ENCODE measurements at places on chromosomes 1 and 21.
A peak's percentile ranks its signal among the peaks of the same experiment; 100 is the strongest.

DNA sequence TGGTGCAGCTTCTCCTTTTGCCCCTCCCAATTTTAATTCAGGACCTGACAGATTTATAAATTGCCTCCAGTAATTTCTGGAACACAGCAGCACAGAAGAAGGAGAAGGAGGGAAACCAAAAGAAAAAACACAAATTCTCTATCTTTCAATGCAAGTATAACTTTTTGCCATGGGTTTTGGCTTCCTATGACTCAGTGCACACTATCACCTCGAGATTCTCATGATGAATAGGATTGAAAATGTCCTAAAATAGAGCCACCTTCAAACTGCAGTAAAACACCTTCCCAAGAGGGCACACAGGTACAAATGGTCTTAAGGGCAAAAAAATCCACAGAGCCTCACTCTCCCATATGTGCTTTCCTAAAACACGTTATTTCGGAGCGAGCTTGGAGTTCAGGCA, 113.6 kb downstream of the HLCS start:
- DNase-seq: no peak

GRCh38 chr1:45685308-45686014, 872 bp downstream of the GPBP1L1 start:
- DNase-seq: no peak

GRCh38 chr1:99943223-99943794, 26.5 kb upstream of the SLC35A3 start:
- DNase-seq: peak; percentile 79

GRCh38 chr1:229845410-229846138, 219.5 kb downstream of the URB2 start:
- DNase-seq: no peak

- DNase-seq: no peak
Observed at GRCh38 chr1:159944623-159945455, 574 bp downstream of the IGSF9 start.

DNA sequence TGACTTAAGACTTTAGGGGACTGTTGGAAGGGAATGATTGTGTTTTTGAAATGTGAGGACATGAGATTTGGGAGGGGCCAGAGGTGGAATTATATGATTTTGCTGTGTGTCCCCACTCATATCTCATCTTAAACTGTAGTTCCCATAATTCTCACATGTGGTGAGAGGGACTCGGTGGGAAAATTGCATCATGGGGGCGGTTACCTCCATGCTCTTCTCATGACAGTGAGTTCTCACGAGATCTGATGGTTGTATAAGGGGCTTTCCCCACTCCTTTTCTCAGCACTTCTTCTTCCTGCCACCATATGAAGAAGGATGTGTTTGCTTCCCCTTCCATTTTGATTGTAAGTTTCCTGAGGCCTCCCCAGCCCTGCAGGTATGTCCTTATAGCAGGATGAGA, 35.0 kb upstream of the SCAF4 start:
- DNase-seq: no peak

GRCh38 chr1:106979371-106979770, 77.1 kb upstream of the PRMT6 start:
- DNase-seq: no peak

GRCh38 chr1:67143966-67144365, 9.2 kb upstream of the C1orf141 start:
- no peak for DNase-seq

DNA sequence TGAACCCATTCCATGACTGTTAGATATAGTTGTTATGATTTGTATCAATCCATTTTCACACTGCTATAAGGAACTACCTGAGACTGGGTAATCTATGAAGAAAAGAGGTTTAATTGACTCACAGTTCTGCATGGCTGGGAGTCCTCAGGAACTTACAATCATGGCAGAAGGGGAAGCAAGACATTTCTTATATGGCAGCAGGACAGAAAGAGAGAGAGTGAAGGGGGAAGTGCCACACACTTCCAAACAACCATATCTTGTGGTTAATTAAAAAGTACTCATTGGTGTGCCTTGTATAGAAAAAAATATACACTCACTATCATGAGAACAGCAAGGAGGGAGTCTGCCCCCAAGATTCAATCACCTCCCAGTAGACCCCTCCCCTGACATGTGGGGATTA, 137.6 kb upstream of the NBPF11 start:
- DNase-seq: no peak

DNA sequence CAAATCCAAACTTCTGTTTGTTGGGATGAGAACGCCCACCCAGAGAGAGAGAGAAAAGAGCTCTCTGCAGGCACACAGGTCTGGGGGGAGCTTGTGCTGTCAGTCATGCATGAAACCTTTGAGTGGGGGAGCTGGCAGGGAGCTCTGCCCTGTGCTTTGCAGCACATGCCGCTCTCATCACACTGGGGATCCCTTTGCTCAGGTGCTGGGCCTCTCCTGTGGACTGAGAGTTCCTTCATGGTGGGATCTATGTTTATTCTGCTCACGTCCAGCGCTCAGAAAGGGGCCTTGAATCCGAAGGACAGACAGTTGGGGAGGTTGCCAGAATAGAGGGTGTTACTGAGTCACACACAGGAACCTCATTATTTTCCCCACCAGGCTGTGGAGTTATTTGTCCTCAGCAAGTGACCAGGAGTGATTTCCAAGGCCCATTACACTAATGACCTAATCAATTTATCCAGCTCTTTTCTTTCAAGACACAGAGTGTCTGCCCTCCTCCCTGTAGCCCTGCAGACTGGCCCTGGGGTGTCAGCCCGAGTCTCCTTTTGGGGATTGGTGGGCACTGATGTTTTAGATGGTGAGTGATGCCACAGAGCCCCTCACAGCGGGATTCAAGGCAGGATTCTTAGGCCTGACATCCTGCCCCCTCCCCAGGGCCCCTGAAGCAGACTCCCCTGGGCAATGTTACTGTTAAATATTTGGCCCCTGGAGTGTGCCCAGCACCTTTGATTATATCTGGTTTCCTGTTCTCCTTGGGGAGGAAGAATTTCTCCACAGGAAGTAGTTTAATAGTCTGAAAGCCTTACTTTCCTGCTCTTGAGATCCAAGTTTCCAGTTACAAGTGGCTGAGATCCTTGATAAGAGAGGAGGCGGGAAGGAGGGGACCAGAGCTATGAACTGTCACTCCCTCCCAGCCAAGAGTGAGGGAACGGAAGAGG, 22.3 kb downstream of the MYBPH start:
- no peak for DNase-seq

- no peak for DNase-seq
Observed at GRCh38 chr1:16242556-16243214, 5.7 kb upstream of the CPLANE2 start.

- peak; percentile 92 for DNase-seq
Observed at GRCh38 chr1:183778568-183779433, 26.1 kb upstream of the RGL1 start.

DNA sequence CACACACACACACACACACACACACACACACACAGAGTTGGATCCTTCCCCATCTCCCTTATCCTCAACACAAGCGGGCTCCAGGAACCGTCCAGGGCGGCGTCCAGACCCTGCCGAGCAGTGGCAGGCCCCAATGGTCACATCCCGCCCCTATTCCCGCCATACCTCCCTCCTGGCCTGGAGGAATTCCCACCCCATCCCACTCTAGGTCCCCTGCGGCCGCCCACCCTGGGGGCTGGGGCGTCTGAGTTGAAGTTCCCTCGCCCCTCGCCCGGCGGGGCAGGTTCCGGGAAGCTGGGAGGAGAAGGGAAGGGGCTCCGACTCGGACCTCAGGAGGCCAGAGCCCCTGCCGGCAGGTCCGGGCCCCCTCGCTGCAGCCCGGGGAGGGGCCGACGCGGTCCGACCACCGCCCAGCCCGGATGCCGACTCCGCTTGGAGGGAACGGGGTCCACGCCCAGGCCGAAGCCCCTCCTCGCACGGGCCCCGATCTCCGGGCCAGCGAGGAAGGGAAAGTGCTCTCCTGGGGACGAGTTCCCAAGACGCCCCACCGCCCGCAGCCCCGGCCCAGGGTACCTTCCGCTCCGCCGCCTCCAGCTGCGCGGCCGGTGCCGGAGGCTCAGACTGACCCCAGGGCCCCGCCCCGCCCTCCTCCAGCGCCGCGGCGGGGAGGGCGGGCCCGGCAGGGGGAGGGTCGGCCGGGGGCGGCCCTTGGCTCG, at the start of gene RHOC:
TSS of gene RHOC (minus strand) at position 623 of the 716 bp plus-strand sequence. CDS start 3,328 bp downstream, outside the sequence.
- peak; percentile 42 for DNase-seq

DNA sequence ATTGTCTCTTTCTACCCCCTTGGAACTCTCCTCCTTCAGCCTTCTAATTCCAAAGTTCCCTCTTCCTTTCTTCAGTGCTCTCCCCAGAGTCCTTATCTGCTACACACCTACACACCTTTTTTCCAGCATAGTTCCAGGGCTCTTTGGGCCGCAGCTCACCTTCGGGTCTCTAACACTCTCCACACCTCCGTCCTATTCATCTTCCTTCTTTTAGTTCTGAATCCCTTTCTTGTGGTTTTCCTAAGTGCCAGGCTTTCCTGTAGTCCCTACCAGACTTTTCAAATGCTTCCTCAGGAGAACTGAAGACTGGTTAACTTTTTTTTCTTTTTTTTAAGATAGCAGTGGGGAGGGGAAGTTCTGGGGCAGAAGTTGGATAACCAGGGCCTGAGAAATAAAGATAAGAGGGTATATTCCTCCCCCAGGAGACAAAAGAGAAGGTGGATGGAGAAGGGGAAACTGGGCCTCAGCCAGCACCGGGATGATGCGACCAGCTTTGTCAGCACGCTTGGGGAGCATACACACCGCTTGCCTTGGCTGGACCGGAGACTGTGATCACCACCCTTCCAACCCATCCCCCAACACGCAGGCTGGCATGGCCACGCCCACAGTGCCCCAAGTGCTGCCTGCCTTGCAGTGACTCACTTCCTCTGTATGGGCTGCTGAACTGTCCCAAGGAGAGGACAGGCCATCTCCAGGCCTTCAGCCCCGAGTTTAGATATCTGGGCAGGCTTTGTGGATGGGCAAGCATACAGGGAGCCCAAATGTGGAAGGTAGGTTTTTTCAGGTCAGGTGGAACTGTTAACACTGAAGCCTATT, 2.5 kb upstream of the CERS2 start:
- DNase-seq: no peak

DNA sequence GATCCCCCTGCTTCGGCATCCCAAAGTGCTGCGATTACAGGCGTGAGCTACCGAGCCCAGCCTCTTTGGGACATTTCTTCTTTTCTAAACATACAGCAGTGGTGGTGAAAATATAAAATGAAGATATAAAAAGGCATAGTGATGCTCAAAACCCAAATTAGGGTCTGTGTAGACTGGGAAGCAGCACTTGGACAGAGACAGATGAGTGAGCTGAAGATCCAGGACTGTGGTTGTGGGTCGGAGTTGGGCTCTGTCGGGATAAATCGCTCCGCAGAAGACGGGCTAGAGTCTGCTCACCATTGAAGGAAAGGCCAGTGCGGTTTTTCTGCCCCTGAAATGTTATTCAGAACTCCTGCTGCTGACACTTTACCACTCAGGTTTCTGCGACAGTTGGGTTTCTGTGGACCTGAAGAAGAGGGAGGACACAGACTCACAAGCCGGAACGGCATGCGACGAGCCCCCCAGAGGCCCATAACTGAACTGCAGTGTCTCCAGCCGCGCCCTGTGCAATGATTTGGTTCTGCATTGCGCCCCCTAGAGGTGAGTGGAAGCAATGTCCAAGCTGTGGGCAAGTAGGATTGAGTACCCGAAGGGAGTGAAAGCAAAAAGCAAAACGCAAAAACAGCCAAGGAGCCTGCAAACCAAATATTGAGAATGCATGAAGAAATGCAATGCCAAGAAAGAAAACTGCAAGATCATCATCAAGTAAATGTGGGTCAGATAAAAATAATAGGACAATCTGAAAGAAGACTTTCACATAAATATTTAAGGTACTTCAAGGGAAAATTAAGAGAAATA, 66.6 kb downstream of the GABPA start:
- DNase-seq: no peak

DNA sequence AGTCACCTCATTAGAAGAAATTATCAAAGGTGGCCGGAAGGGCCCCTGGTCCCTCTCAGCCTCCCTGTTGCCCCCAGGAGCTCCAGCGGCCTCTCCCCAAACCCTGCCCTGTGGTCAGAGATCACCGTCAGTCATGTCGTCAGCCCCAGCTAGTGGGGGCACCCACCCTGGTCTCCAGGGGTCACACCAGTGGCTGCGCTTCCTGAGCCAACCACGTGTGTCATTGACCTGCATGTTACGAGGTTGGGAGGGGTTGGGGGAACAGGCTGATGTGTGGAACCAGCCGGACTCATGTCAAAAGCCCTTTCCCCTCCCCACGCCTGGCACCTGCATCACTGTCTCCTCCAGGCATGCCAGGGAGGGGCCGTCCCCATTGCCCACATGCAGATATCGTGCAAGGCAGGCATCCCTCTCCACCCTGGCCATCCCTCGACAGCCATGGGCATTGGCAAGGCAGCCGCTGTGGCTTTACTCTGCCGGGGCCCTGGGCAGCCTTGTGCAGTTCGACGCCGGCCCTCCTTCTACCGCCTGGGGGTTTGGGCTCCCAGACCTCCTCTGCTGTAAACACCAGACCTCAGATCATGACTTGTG, 128.7 kb downstream of the CRYAA start:
- no peak for DNase-seq

DNA sequence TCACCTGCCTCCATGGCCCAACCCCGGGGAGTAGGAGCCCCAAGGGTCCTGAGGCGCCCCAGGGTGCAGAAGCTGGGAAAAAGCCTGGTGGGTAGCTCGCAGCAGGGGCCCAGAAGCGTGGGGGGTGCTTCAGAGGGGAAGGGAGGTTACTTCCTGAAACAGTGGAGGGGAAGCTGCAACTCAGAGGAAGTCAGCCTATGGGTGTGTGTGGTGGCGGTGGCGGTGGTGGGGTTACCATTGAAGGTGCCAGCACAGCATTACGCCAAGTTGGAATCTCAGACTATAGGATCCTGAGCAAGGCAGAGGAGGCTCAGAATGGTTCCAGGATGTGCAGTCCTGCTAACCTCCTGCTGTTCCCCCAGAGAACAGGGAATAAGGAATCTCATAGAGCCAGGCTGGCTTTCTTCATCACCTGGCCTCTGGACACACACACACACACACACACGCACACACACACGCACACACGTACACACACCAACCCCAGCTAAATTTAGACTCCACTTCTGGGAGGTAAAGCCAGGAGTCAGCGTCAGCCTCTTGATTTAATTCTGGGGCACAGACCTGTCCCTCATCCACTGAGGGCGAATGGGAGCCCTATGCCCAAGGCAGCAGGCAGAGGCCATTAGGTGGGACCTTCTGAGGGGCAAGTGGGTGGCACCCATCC, 1.3 kb downstream of the DENND4B start:
- DNase-seq: no peak

All from NCI-H446 treated with DMSO at 0.1 percent for 48 hours (cell line).